ENCODE measurements at places on chromosomes 11 and 22.

- no peak for DNase-seq
These were observed 407.3 kb upstream of the CCDC90B start for GRCh38 chr11:83693306-83693992.

- no peak for DNase-seq
These were observed 48.1 kb upstream of the FGF3 start for GRCh38 chr11:69867076-69868005.

GRCh38 chr11:34899633-34900016, 16.6 kb downstream of the APIP start:
- DNase-seq: no peak

- no peak for DNase-seq
These were observed 72.5 kb downstream of the MICAL2 start for GRCh38 chr11:12182676-12183541.

- no peak for DNase-seq
These were observed 2.0 kb downstream of the FBXO3 start for GRCh38 chr11:33772300-33772699.

- no peak for DNase-seq
These were observed 395.3 kb downstream of the BRD1 start for GRCh38 chr22:49432211-49432896.

GRCh38 chr22:46150655-46151477, 540 bp downstream of the PPARA start:
- DNase-seq: peak; percentile 27

All from stimulated activated CD4-positive, alpha-beta T cell treated with anti-CD3 and anti-CD28 coated beads, TNF-alpha, amount 100 ng/mL, for 24 hours (primary cell).